GOT3 (cell line): ENCODE measurements at places on chromosomes 3 and 15.

- DNase-seq = peak; percentile 78
Measured at GRCh38 chr3:192957441-192958021, 39.9 kb upstream of the MB21D2 start.

- DNase-seq = no peak
Measured at GRCh38 chr15:31805090-31805662, 225.1 kb upstream of the CHRNA7 start.

- DNase-seq = no peak
Measured at GRCh38 chr3:49792371-49793150, 6.2 kb upstream of the IP6K1 start.

DNA sequence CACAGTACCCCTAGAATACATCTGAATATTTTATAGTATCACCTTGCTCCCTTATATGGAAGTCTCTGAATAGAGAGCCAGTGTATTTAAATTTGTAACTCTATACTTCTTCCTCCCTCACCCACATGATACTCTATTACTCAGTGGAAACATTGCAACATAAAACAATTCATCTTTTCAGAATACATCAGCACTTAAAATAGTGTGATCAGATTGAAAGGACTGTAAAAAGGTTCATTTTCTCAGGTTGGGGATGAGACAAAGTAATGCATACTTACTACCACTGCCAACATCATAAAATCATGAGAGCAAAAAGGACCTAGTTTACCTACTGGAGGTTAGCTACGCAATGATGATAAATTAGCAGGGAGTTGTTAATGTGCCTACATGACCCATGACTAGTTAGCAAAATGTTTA is 13.8 kb upstream of the THRB start:
- DNase-seq = no peak

GRCh38 chr3:74372743-74373142 is 241.7 kb downstream of the CNTN3 start:
- no peak for DNase-seq

- no peak for DNase-seq
Measured at GRCh38 chr15:76991048-76991447, 3.9 kb upstream of the PSTPIP1 start.

DNA sequence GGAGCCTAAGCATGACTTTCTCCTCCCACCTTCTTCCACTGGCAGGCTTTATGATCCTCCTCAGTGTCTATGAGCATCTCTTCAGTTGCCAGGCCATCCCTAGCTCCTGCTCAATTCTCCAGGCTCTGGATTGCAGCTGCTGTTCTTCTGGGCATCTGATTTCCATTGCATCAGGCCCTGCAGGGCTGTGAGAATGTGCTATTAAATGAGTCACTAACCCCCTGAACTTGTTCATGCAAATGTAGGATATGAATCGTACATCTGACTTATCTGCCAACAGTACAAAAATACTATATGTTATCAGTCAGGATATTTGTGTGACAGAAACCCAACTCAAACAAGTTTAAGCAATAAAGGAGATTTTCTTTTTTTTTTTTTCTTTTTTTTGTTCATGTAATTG is 11.9 kb downstream of the GPR176 start:
- DNase-seq = no peak
